NCI-H1930 (cell line): ENCODE measurements at places on chromosomes 5 and 9.

- no peak for DNase-seq
These were observed 14.2 kb upstream of the TTLL11 start for GRCh38 chr9:122107291-122107805.

DNA sequence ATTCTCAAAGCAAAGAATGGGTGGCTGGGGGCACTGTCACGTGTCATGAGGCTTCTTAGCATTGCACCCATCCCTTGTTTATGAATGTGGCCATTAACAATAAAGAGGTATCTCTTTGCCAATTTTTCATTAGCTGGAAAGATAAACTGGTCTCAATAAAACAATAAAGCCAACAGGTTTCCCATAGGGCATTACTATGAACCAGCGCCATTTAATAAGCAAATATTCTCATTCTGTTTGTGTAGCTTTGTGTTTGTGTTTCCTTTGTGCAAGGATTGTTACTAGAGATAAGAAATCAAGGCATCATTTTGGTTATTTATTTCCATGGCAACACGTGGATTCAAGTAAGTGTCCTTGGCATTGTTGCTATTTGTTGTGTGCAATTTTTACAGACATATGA is 37.6 kb upstream of the CAST start:
- DNase-seq = peak; percentile 68

- no peak for DNase-seq
These were observed 12.5 kb downstream of the DNAH5 start for GRCh38 chr5:13932011-13932410.

DNA sequence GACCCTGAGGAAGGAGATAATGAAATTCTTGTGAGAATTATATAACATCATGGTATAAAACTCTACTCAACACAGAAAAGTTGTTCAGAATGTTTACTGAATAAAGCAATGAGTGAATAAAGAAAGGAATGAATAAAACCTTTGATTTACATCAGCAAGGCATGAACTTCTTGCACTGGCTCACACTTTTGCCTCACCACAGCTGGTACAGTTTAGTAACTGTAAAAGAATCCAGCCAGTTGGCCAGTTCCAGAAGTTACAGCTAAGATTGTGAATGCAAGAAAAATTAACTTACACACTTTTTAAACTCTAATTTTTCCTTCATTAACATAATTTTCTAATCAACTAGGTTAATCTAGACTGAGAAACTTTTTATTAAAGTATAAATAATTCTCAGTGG is 490.9 kb downstream of the NFIB start:
- no peak for DNase-seq

- DNase-seq = no peak
These were observed 30.4 kb downstream of the CAMK4 start for GRCh38 chr5:111254613-111255012.

DNA sequence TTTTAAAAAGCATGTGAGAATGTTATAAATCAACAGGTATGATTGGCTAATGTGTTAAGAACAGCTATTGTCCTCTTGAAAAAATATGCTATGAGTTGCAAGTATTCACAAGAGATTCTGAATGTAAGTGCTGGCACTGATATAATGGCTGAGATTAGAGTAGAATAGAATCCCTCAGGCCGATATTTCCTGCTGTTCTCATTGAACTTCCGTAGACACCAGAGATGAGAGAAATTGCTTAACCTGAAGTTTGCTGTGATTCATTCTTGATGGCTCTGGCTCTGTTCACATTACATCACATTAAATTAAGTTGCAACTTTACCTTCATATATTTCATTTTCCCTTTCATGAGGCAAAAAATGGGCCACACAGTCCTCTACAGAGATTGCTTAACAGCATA is 114.5 kb downstream of the BAAT start:
- no peak for DNase-seq

DNA sequence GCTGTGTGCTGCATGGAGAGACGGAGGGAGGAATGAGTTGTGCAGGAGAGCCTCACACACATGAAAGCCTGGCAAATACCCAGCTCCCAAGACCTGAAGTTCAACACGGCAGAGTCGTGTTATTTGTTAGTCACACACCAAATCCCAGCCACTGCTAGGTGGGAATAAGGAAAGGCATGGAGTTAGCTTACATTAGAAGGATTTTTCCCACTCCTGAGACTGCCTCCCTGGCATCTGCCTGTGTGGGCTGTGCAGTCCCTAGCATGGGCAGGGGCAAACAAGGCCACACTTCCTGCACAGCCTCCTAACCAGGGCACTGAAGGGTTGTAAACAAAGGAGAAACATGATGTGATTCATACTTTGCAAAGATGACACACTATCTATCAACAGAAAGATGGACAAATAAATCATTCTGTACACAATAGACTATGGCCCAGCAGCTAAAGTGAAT is 306.8 kb downstream of the SPOCK1 start:
- no peak for DNase-seq

DNA sequence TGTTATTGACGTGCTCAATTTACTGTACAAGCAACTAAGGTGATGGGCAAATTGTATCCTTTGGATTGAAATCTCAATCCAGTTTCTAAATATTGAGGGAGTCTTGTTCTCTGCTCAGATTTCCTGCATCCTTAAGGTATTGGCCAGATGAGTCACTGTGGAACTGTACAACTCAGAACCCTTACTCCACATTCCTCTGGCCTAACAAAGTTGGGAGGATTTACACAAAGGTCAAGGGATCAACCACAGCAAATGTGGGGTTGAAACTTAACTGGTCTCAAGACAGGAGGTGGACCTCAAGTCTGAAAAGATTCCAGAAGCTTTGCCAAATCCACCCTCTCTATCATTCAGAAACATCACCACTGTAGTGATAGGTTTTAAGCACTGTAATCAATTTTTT is 81.5 kb upstream of the AGXT2 start:
- DNase-seq = no peak

DNA sequence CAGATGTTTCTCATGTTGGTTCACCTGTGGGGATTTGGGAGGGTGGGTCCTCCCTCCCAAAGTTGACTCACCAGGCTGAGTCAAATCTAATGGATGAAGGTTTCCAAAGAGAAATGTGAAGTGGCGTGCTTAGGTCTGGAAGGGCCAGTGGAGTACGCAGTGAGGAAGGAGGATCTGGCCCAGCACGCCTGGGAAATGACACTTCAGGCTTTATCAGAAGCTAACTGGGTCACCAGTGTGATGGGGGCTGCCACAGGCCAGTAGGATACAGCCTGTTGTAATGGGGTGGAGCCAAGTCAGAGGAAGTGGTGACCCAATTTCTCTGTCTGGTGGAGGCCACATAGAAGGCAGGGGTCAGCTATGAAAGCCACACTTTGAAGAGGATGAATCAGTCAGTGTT is 18.0 kb downstream of the POLR1E start:
- DNase-seq = no peak

DNA sequence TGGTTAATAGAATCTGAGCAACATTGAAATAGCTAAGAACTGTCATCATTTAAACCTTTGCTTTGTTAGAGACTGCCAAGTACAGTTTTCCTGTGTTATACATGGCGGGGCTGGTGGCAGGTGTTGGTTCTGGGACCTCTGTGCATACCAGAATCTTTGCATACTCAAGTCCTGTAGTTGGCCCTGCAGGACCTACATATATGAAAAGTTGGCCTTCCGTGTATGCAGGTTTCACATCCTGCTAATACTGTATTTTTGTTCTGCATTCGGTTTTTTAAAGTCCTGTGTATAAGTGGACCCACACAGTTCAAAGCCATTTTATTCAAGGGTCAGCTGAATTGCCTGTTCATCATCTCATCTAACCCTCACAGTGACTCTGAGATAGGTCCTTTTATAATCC is 36.4 kb downstream of the LARP1 start:
- no peak for DNase-seq

DNA sequence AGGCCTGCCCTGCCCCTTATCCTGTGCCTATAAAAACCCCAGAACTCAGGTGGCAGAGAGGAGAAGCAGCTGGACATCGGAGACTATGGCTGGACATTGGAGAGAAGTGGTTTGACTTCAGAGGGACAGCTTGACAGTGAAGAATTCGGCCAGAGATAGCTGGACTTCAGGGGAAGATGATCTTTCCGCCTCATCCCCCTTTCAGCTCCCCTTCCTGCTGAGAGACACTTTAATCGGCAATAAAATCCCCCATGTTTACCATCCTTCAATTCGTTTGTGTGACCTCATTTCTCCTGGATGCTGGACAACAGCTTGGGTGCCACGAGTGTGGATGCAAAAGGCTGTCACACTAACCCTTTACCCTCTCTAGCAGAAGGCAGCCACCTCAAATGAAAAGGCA is 134.1 kb upstream of the TUT7 start:
- DNase-seq = no peak

DNA sequence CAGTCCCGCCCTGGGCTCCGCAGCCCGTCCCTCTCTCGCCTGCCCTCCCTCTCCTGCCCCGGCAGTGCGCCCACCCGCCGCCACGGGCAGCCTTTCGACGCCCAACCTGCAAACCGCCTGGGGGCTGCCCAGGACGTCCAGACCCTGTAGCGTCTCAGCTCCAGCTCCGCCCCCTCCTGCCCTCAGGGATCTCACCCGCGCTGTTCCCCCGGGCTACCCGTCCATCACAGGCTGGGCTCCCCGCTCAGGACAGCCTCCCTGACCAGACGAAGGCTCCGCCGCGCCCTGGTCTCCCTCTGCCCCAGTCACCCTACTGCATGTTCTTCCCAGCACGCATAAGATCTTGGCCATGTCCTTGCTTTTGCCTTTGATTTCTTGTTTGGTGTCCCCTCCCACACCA is 1.4 kb downstream of the RASGEF1C start:
- no peak for DNase-seq

DNA sequence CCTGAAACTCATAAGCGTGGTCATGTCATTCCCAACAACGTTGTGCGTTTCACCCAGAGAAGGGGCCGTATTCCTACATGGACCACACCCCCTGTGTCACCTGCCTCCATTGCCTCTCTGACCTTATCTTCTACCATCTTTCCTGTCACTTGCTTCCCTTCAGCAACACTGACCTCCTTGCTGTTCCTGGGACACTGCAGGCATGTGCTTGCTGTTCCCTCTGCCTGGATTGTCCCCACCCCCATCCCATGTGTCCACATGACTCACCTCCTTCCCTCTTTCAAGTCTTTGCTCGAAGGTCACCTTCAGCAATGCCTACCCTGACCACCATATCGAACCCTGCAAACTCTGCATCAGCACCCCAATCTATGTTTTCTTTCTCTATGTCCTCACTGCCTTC is 133.2 kb upstream of the ZNF618 start:
- DNase-seq = no peak

- no peak for DNase-seq
These were observed 498.6 kb upstream of the TLE4 start for GRCh38 chr9:79073201-79073600.

DNA sequence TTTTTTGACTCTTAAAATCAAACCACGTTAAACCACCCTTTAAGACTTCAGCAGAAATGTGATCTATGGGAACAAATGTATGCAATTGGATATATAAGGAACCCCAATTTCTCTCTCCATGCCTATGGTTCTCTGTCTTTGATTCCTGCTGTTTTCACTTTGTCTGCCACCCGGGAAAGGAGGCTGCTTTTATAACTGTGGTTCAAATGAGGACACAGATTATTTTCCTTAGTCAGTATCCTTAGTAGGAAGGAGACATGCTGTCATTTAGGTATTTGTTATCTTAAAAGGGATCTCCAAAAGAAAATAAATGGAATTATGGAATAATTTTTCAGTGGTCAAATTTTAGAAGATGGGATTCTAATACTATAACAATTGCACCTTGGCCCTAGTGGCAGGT is 176.1 kb upstream of the NREP start:
- no peak for DNase-seq

DNA sequence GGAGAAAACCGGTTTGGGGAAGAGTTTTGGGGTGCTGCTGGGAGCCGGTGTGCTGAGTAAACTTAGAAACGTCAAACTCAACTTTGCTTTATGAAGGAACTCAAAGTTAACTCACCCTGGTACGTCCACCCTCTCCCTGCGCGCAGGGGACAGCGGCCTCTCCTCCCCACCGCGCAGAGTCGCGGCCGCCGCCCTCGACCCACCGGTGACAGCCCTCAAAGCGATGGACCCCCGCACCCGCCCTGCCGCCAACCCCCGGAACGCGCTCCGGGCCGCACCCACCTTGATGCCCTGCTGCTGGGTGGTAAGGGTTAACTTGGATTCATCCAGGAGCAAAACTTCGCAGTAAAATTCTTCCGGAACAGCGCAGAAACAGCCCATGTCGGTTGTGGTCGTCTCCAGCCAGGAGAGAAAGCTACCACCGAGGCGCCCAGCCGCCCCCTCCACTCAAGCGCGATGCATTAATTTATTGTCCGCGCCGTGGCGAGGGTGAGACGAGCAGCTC is 366 bp downstream of the EPB41L4A start:
- DNase-seq = no peak

DNA sequence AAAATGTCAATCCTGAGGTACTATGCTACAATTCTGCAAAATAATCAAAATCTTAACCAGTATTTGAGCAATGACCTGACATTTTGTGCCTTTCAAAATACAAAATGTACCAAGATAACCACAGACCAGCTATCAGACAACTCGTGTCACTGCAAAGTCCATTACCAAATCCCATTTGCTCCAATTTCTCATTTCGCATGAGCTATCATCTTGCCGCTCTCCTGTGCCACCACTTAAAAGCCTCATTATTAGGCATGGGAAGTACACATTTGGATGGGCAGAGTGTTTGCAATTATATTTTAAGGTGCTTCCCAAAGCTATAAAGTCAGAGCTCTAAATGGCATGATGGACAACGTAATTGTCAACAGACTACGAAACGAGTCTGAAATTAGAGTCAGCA is 205.2 kb downstream of the AGTPBP1 start:
- DNase-seq = no peak

GRCh38 chr5:1748845-1749244 is 50.8 kb downstream of the MRPL36 start:
- no peak for DNase-seq

- DNase-seq = no peak
These were observed 102.1 kb upstream of the DMRT1 start for GRCh38 chr9:739362-739761.
